AG04449 (cell line): ENCODE measurements at places on chromosomes 2 and 18.

DNA sequence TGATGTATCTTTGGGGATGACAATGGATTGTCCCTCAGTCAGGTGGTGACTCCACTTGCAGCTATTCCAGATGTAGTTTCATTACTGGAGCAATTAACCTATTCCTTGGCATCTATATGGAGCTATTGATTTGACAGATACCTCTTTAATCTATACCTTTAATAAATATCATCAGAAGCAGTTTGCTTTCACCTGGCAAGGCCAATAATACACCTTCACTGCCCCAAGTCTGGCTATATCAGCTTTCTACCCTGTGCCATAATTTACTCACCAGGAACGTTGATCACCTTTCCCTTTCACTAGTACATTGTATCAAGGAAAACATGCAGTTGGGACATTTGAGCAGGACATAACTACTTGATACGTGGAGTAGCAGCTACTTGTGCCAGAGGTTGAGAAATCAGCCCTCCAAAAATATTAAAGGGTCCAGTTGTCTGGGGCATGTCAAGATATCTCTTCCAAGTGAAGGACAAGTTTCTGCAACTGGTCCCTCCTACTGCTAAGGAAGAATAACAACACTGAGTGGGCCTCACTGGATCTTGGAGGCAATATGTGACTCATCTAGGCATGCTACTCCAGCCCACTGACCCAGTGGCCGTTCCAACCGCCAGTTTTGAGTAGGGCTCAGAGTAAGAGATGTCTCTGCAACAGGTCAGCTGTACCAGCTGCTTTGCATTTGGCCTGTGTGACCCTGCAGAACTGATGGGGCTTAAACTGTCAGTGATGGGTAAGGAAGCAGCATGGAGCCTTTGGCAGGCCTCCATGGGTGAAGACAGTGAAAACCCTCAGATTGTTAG lies 67.0 kb downstream of the PSMG2 start:
- no peak for DNase-seq

DNA sequence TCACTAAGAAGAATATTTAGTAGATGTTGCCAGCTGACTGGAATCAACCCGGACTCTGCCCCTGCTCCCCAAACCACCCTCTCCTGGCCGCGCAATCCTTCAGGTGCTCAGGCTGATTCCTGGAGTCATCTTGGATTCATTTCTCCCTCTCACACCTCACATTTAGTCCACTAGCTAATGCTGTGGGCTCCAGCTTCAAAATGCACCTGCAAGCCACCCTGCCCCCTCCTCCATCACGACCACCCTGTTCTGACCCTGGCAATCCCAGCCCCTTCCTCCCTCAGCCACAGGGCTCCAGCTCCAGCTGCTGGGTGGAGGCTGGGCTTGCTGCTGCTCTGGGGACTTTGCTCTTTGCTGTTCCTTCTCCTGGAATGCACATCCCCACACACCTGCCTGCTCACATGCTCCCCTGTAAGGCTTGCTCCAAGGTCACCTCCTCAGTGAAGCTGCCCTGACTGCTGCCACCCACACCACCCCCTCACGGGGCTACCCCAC lies 61.3 kb upstream of the SH3RF3 start:
- no peak for DNase-seq

- DNase-seq = no peak
These were observed 164.1 kb downstream of the TMEM247 start for GRCh38 chr2:46643493-46643892.

- DNase-seq = no peak
These were observed 22.8 kb downstream of the ZSCAN30 start for GRCh38 chr18:35267161-35267651.

DNA sequence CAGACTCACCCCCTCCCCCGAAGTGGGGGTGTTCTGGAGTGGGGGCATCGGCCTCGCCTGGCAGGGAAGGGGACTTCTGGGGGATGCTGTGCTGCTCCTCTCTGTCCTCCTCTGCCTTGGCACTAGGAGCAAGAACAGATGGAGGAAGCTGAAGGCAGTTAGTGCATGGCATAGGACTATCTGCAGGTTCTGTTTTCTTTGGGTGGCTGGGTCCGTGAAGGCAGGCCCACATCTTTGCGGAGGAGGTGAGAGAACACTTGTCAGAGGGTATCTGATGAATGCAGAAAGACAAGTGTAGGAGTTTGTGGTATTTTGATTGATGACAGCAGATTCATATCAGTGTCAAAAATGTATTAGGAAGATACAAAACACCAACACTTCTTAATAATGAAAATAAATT lies 411.4 kb downstream of the TSN start:
- no peak for DNase-seq

DNA sequence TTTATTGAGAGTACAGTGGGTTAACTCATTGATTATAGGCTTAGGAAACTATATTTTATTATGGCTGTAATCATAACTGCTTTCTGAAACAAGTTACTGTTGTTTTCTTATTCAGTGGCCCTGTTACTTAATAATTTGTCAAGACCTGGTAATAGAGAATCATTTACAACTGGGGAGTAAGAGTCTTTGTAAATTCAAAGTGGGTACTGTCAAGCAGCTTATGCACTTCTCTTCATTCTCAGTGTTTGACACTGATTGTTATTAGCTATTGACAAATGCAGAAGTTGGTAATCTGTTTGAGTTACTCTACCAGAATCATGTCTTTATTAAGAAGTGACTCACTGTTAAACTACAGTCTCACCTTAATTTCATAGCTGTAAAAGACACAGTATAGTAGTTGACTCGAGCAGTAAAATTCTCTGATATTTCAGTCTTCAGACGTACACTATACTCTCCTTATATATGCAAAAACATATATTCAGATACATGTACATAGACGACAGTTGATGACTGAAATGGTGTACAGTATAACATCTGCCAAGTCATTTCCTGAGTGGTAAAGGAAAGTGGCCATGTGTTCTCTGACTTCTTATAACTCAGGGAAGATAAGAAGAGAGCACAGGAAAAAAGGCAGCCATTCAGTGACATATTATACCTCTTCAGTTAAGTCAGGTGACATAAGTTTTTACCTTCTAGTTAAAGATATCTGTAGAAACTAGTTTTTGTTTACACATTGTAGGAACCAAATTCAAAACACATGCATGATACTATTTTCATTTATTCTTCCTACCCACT lies 36.0 kb upstream of the TTC27 start:
- DNase-seq = no peak

- no peak for DNase-seq
These were observed 81.5 kb downstream of the AFF3 start for GRCh38 chr2:100060875-100061274.

GRCh38 chr2:171919453-171919852 lies 2.8 kb upstream of the HAT1 start:
- DNase-seq = no peak

GRCh38 chr2:88321449-88322248 lies 130.8 kb downstream of the FOXI3 start:
- DNase-seq = no peak
